H54 (cell line): ENCODE measurements at places on chromosomes 5 and 9.

- DNase-seq: no peak
Observed at GRCh38 chr5:61178702-61179101, 16.4 kb upstream of the SMIM15 start.

DNA sequence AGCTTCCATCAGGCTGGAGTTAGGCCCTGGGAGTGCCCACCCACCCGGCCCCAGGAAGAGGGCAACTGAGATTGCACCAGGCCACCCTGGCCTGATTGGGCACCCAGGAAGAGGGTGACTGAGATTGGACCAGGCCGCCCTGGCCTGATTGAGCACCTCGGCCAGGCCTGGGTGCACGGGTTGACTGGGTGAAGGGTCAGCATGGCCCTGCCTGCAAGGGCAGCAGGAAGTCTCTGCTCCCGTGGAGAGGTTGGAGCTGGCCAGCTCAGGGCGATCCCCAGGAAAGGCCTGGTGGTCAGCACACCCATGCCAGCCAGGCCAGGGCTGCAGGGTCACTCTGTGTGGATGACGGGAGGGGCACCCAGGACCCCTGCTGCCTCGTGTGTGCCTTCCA, 11.8 kb downstream of the ADAMTSL2 start:
- DNase-seq: no peak

DNA sequence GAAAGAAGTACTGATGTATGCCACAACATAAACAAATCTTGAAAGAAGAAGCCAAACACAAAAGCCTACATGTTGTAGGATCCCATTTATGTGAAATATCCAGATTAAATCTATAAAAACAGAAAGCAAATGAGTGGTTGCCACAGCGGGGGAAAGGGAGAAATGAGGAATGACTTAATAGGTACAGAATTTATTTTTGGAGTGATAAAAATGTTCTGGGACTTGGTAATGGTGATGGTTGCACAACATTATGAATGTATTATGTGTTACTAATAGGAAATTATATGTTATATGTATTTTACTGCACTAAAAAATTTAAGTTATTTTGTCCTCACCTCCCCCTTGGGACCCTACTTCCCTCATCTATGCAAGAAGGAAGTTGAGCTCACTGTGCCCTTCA, 16.4 kb upstream of the TTC1 start:
- no peak for DNase-seq

GRCh38 chr9:116189683-116190082, 36.1 kb downstream of the PAPPA start:
- DNase-seq: no peak

- DNase-seq: no peak
Observed at GRCh38 chr9:2387166-2387565, 234.4 kb upstream of the VLDLR start.

GRCh38 chr5:136200130-136200529, 7.2 kb upstream of the SMIM32 start:
- no peak for DNase-seq

DNA sequence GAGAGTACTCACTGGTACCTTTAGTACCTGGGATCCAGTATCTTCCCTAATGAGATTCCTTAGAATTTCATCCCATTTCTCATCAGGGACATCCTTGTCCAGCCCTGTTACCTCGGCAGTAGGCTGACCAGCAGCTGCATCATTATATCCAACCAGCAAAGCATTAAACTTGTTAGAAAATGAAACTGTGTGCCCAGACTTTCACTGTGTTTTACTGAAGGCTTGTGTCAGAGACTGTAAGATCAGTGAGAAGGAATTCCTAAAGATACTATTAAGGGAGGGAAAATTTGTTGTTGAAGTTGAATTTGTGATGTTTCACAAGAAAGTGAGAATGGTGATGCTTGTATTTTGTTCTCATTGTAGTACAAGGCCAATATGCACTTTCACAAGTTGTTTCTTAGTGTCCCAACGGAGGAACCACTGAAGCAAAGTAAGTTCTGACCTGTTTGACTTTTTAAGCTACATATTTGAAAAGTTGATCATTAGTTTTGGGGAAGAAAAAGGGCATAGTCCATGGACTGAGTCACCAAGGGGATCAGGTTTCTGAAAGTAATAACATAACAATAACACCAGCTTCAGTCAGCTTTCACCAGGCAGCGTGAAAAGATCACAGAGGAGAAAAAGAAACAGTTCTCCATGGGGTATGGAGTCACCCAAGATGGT, 48.8 kb downstream of the GRAMD2B start:
- DNase-seq: peak; percentile 43

- no peak for DNase-seq
Observed at GRCh38 chr9:33908114-33908513, 91.2 kb downstream of the UBE2R2 start.

GRCh38 chr9:93128715-93129224, 5.3 kb downstream of the NINJ1 start:
- DNase-seq: no peak

DNA sequence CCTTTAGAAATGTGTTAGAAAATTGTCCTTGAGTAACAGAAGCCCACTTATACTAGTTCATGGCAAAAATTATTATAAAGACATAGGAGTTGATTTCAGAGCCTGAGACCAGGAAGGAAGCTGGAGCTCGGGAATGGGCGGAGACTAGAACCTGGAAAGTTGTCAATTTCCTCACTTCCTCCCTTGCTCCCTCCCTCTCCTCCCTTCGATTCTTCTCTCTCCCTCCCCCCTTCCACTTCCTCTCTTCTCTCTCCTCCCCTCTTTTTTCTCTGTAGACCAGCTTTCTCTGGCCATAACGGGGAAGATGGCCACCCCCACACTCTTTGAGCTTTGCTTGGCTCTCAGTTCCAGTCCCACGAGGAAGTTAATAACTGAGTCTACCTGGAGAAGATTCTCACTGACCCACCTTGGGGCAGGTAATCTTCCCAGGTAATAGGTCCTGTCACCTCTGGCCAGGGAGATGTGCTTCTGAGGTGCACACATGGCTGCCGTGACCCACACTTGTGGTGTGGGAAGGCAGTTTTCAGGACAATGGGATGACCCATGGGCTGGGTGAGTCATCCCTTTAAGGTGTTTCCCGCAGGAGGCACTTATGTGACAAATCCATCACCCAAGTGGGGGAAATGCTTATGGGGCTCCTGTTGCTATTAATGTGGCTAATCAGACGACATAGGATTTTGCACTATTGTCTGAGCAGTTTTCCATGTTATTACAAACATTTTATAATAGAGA, 78.7 kb downstream of the HSPA4 start:
- no peak for DNase-seq

DNA sequence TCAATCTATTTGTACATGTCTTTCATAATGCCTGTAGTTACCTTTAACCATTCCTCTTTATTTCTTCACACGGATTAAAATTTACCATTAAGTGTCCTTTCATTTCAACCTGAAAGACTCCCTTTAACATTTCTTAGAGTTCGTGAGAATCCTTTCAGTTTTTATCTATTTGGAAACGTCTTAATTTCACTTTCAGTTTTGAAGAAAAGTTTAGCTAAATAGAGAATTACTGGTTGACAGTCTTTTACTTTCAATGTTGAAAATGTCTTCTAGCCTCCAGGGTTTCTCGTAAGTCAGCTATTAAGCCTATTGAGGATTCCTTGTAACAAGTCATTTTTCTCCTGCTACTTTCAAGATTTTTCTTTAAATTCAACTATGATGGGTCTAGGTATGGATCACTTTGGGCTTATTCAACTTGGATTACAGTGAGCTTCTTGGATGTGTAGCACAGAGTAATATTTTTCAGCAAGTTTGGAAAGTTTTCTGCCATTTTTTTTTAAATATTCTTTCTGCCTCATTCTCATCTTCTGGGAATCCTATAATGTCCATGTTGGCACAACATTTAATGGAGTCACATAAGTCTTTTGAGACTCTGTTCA, 48.5 kb downstream of the RFX3 start:
- no peak for DNase-seq

GRCh38 chr5:65262649-65263059, 219.1 kb downstream of the ADAMTS6 start:
- peak; percentile 0 for DNase-seq

- DNase-seq: no peak
Observed at GRCh38 chr9:124140941-124141568, 116.7 kb upstream of the NEK6 start.

- no peak for DNase-seq
Observed at GRCh38 chr9:5557606-5558587, 47.6 kb downstream of the PDCD1LG2 start.

GRCh38 chr5:60333005-60333571, 366.9 kb downstream of the DEPDC1B start:
- no peak for DNase-seq

- DNase-seq: no peak
Observed at GRCh38 chr9:17665450-17665849, 86.6 kb downstream of the SH3GL2 start.

GRCh38 chr5:32309761-32310160, 3.0 kb downstream of the MTMR12 start:
- no peak for DNase-seq

- DNase-seq: no peak
Observed at GRCh38 chr5:155921621-155922020, 405.3 kb upstream of the SGCD start.

DNA sequence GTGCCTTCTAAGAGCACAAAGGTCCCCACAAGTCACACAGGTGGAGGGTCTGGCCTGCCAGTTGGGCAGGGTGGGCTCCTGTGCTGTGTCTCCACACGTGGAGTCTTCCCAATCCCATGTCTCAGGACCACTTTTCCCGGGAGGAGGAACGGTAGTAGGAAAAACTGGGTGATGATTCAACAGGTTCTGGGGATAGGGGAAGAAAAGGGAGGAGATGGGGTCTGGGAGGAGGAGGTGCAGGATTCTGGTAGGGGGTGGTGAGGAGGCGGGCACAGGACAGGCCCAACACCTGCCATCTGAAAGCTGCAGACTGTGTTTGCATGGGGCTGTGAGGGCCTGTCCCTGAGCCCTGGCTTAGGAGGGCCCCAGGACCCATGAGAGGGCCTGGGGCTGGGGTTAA, 215.2 kb downstream of the HSPA4 start:
- DNase-seq: no peak

- peak; percentile 3 for DNase-seq
Observed at GRCh38 chr5:101278011-101278687, 375.1 kb upstream of the ST8SIA4 start.

- DNase-seq: peak; percentile 1
Observed at GRCh38 chr5:89071101-89071940, 188.3 kb upstream of the MEF2C start.

- DNase-seq: no peak
Observed at GRCh38 chr5:79864364-79864763, 126.7 kb downstream of the MTX3 start.

DNA sequence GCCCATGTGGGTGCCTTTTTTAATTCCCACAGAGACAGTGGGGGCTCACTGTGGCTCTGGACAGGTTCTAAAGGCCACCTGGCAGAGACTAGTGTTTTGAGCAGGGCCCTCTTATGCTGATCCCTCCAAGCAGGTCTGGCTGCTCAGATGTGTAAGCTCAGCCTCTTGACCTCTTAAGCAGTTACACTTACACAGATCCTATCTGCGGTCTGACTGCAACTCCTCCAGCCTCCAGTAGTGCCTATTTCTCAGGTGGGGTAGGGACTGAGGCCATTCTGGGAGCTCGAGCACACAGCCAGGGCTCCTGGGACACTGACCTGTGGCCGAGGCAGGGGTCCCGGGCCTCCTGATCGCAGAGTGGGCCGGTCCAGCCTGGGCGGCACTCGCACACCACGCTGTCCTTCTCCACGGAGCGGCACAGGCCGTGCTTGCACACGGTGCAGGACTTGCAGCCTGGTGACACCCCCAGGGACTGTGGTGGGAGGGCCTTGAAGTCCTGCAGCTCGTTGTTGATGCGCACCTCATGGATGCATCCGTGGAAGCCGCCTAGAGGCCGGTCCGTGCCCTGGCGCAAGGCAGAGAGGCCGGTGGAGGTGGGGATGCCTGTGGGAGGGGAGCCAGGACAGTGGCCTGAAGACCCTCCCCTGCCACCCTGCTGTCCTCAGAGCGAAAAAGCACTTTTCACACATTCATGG, 91.9 kb upstream of the PANK3 start:
- DNase-seq: no peak

- no peak for DNase-seq
Observed at GRCh38 chr5:159504106-159504856, 174.0 kb upstream of the IL12B start.

DNA sequence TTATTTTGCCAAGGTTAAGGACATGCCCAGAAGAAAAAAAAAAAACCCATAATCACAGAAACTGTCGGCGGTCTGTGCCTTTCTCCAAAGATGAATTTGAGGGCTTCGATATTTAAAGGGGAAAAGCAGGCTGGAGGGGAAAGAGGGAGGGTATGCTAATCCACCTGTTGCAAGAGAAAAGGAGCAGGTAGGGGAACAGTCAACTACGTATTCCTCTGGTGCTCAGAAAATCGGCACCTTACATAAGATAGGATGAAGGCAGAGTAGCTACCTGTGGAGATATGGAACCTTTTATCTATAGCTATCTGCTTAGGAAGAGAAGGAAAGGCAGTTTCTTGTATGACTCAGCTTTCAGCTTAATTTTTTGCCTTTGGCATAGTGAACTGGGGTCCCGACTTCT, 77.7 kb downstream of the PTCD2 start:
- DNase-seq: no peak

DNA sequence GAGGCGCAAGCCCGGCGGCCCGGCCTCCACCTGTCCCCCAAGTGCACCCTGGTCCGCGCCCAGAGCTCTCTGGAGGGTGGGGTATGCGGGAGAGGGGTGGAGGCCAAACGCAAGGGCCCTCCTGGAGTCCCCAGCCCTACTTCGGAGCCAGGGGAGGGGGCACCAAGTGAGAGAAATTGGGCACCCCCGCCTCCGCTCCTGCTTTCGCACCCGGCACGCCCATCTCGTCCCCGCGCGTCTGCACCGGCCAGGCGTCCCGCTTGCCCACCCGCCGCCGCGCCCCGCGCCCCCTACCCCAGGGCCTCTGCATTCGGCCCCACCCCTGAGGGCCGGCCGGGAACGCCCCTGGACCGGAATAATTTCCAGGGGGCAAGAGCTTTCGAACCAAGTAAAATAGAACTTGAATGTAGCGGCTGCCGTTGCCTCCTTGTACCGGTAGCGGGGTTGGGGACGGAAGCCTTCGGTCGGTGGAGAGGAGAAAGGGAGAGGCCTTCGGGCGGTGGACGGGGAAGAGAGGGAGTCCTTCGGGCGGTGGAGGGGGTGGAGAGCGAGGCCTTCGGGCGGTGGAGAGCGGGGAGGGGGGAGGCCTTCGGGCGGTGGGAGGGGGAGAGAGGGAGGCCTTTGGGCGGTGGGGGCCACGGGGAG, 694 bp upstream of the PHPT1 start:
- DNase-seq: peak; percentile 90

DNA sequence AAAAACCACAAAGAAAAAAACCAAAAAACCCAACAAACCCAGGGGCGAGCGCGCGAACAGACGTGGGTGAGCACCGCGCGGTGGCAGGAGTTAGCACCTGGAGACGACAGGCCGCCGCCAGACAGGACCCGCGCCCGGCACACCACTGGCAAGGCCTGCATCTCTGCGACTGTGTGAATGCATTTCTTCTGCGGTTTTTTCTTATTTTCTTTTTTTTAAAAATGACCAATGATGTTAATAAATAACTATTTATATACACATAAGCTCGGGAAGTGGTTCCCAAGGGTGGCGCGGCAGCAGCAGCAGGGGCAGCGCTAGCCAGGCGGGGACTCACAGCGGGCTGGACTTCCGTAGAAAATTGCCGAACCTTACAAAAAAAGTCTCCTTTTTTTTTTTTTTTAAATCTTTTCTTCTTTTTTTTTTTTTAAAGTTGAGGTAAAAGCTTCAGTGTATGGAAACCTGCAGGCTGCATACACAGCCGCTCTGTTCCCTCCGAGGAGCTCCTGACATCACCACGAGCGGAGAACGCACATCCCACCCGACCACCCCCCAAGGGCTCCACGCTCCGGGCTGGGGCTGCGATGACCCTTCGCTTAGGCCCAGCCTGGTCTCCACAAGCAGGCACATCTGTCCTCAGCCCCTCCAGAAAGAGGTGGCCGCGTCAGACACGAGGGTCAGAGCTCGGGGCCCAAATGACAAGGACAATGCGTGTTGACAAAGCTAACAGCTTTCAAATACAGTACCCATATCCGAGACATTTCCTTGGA, 7.4 kb downstream of the BRD3OS start:
- no peak for DNase-seq
